Hepatic stellate cell (primary cell): ENCODE measurements at places on chromosomes 1 and 21.
A peak's percentile ranks its signal among the peaks of the same experiment; 100 is the strongest.

GRCh38 chr1:172770071-172770470 lies 111.2 kb downstream of the FASLG start:
- DNase-seq: no peak

DNA sequence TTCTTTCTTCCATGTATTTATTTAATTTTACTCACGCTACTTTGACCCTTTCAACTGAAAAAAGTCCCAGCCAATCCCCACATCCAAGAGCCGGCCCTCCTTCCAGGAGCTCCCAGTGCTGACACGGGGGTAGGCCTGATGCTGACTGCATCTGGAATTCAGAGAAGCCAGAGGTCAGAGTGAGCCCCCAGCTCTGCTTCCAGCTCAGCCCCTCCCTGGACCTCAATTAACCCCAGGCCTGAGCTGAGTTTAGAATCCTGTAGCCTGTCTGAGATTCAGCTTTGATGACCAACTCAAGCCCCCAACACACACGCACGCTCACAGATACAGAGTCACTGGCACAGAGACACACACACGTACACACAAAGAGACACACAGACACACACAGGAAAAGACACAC lies 247.9 kb downstream of the NPHP4 start:
- DNase-seq: no peak

- DNase-seq: no peak
These were observed 80.8 kb downstream of the DMRTB1 start for GRCh38 chr1:53539711-53540603.

DNA sequence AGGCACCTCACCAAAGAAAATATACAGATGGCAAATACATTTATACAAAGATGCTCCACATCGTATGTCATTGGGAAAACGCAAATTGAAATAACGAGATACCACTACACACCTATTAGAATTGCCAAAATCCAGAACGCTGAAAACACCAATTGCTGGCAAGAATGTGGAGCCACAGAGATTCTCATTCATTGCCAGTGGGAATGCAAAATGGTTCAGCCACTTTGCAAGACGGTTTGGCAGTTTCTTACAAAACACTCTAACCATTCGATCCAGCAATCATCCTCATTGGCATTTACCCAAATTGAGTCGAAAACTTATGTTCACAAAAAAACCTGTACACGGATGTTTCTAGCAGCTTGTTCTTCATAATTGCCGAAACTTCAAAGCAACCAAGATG lies 223.3 kb upstream of the GREM2 start:
- DNase-seq: no peak

GRCh38 chr1:51482881-51483280 lies 36.2 kb downstream of the EPS15 start:
- no peak for DNase-seq

- DNase-seq: no peak
These were observed 148.2 kb upstream of the KLHDC7A start for GRCh38 chr1:18332576-18332975.

DNA sequence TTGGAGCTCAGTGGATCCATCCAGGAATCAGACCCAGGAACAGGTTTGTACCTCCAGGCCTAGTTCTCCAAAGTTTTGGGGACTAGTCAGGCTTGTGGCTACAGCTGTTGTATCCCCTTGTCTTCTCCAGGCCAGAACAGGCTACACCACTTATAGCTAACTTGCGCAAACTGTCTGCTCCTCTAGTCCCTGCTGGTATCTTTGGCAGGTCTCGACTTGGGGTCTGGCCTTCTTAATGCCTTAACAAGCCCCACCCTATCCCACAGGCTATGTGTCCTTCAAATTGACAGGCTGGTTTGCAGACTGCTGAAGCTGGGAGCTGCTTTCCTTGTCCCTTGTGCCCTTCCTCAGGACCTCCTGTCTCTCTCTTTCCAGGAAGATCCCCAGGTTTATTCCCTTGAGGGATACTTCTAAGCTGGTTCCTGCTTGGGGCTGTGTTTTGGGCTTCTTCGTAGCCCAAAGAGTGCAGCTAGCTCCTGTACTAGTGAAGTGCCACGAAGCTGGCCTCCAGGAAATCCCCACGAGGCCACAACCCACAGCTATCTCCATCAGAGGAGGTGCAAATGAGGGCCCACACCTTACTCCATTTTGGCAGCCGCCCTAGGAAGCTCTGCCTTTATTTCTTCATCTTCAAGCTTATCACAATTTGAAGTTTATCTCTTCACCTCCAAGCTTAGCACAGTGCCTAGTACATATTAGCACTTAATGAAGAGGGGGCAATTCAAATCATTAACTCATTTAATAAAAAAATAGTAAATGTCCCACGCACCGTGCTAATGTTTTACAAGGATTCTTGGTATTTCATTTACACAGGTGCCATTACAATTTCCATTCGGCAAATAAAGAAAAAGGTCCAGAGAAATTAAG lies 683 bp upstream of the DMAP1 start:
- no peak for DNase-seq

DNA sequence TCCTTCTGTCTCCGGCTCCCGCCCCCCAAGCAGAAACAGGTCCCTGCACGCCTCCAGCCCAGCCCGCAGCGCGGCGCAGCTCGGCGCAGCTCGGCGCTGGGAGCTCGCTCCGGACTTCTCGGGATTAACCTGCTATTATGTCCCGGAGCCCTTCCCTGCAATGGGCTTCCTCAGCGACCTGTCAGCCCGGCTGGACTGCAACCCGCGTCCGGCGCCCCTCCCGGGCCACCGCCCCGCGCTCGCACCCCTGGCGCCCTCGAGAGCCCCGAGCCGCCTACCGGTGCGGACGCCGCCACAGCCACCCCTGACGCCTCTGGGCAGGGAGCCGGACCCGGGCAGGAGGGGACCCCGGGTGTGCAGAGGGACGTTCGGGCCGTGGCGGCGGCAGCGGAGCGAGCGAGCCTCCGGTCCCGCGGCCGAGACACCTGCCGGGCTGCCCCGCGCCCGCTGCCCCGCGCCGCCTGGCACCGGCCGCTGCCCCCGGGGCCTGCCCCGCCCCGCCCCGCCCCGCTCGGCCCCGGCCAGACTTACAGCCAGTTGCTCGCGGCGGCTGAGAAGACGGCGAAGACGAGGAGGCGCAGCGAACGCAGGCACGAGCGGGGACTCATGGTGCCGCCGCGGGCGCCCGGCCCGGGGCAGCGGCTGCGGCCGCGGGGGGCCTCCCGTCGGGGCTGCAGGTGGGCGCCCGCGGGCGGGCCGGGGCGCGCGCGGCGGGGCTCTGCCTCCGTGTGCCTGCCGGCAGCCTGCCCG lies 407 bp downstream of the WNT4 start:
- DNase-seq: peak; percentile 39
